Activated CD8-positive, alpha-beta T cell treated with anti-CD3 and anti-CD28 coated beads for 36 hours (primary cell): ENCODE measurements at places on chromosomes 6 and 20. TPM values are rescaled to one million over a fixed set of nuclear protein-coding genes. Genes with fewer than 3 reads are reported as not detected.

ADGB gene
- not detected for total RNA-seq

DNA sequence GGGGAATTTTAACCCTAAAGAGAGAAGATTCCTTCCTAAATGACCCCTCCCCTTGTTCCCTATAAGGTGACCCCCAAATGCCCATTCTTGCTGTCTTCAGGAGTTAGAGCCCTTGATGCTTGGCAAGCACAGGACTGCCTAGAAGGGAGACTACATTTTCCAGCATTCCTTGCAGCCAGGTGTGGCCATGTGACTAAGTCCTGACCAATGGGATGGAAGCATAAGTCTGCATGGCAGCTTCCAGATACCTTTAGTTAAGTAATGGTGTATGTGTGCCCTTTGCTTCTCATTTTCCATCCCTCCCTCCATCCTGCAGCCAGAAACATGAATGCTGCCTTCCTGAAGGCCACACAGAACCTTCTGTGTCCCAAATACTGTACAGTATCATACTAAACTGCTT is 5.5 kb downstream of the BFSP1 start:
- H3K4me1 ChIP-seq = peaks cover 9% of the 10 kb centered on the region
- DNase-seq = peak; percentile 42
- H3K4me3 ChIP-seq = no peak overlapping the region
- H3K27me3 ChIP-seq = peaks cover 11% of the 10 kb centered on the region
- H3K36me3 ChIP-seq = no peaks in the 10 kb centered on the region
- no peak overlapping the region for H3K27ac ChIP-seq

OLIG3 gene
- total RNA-seq = 0.67 TPM

GRCh38 chr6:105588123-105588710 is 185.3 kb upstream of the PREP start:
- no peaks in the 10 kb centered on the region for H3K27me3 ChIP-seq
- peak overlapping the region; percentile 7 for H3K27ac ChIP-seq
- peaks cover 38% of the 10 kb centered on the region for H3K4me1 ChIP-seq
- no peak overlapping the region for H3K4me3 ChIP-seq
- H3K36me3 ChIP-seq = no peaks in the 10 kb centered on the region
- peak; percentile 27 for DNase-seq

DNA sequence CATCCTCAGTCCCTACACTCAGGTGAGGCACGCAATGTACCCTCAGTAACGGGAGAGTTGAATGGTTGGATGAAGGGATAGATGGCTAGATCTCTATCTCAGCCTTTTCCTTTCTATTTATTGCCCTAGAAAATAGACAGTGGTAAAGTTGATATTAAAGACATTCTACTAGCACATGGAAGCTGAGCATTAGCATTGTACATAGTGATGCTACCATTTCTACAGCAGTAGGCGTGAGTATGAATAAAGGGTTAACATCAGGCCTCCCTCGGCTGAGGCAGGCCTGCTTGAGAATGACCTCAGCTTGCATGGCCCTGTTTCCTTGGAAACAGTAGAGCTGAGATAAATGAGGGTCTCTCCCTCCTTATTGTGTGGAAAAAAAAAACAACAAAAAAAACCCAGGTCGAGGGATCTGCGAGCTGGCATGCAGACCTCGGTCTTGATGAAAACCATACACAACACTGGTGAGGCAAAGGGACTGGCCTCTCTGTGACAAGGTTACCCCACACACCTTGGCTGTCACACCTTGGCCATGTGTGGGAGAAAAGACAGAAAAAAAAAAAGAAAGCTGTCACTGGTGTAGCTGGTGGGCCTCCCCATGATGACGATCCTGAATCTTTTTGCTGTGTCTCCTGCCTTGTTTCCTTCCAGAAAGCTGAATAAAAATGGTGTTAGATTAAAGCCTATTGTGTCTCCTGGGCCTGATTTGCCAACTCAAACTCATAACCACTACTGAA is 160.0 kb downstream of the HACE1 start:
- DNase-seq = no peak
- no peak overlapping the region for H3K4me3 ChIP-seq
- H3K4me1 ChIP-seq = peaks cover 11% of the 10 kb centered on the region

- no peak overlapping the region for H3K4me3 ChIP-seq
- no peak for DNase-seq
- H3K36me3 ChIP-seq = no peaks in the 10 kb centered on the region
- H3K4me1 ChIP-seq = no peaks in the 10 kb centered on the region
- no peak overlapping the region for H3K27ac ChIP-seq
These were observed 84.9 kb upstream of the STXBP5 start for GRCh38 chr6:147119310-147119709.

DNA sequence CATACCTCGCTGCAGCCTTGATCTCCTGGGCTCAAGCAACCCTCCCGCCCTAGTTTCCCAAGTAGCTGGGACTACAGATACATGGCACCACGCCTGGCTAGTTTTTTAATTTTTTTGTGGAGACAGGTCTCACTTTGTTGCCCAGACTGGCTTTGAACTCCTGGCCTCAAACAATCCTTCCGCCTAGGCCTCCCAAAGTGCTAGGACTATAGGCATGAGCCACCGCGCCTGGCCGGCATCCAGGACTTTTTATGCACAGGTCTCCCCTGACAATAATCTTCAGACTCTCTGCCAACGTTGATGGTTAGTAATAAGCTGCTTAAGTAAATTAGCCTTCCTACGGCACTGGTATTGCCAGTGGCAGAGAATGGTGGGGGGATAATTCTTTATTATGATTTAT is 110.5 kb upstream of the MTHFD1L start:
- H3K27me3 ChIP-seq = no peaks in the 10 kb centered on the region
- no peaks in the 10 kb centered on the region for H3K4me1 ChIP-seq
- no peak for DNase-seq
- no peak overlapping the region for H3K27ac ChIP-seq
- H3K36me3 ChIP-seq = no peaks in the 10 kb centered on the region
- no peak overlapping the region for H3K4me3 ChIP-seq

MYBL2 gene
- 96.4 TPM for total RNA-seq

GRCh38 chr20:57601211-57601570 is 19.0 kb downstream of the ZBP1 start:
- H3K27ac ChIP-seq = no peak overlapping the region
- no peak for DNase-seq
- H3K4me1 ChIP-seq = peaks cover 19% of the 10 kb centered on the region

- DNase-seq = no peak
- H3K36me3 ChIP-seq = peaks cover 16% of the 10 kb centered on the region
- H3K27ac ChIP-seq = no peak overlapping the region
These were observed 111.9 kb downstream of the TRIM27 start for GRCh38 chr6:28811873-28812272.
